ENCODE measurements at places on chromosomes 6 and 20. TPM values are rescaled to one million over a fixed set of nuclear protein-coding genes. Genes with fewer than 3 reads are reported as not detected.

GRCh38 chr6:124953808-124954207 is 8.4 kb upstream of the RNF217 start:
- H3K27me3 ChIP-seq, result no peaks in the 10 kb centered on the region
- H3K4me3 ChIP-seq, result no peak overlapping the region
- DNase-seq, result no peak
- peaks cover 15% of the 10 kb centered on the region for H3K4me1 ChIP-seq
- no peak overlapping the region for H3K27ac ChIP-seq

DNA sequence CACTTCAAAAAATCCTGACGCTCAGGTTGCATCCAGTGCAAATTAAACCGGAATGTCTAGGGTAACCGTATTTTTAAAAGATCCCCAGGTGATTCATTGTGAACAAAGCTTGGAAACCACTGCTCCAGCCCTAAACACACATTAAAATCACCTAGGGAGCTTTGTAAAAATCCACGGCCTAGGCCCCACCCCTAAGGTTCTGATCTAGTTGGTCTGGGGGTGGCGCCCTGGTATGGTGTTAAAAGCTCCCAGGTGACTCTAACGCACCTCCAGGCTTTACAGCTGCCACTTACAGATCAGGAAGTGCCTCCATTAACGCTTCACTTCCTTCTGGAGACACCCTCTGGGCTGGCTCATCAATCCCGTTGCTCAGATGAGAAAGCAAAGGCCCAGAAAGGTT is 92.2 kb downstream of the GRM4 start:
- H3K27me3 ChIP-seq, result peaks cover 33% of the 10 kb centered on the region
- no peak overlapping the region for H3K27ac ChIP-seq
- no peaks in the 10 kb centered on the region for H3K36me3 ChIP-seq
- DNase-seq, result no peak
- no peak overlapping the region for H3K4me3 ChIP-seq
- H3K4me1 ChIP-seq, result no peaks in the 10 kb centered on the region

DNA sequence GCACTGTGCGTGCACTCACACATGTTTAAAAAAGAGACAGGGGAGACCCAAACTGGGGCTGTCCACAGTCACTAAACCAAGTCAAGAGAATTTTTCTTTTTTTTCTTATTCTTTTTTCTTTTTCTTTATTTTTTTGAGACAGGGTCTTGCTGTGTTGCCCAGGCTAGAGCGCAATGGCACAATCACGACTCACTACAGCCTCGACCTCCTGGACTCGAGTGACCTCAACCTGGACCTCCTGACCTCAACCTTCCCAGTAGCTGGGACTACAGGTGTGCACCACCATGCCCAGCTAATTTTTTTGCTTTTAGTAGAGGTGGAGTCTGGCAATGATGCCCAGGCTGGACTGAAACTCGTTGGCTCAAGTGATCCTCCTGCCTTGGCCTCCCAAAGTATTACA is 89.4 kb upstream of the NFATC2 start:
- DNase-seq, result no peak
- H3K36me3 ChIP-seq, result no peaks in the 10 kb centered on the region
- H3K27me3 ChIP-seq, result no peaks in the 10 kb centered on the region
- peak overlapping the region; percentile 81 for H3K27ac ChIP-seq
- H3K4me1 ChIP-seq, result peaks cover 21% of the 10 kb centered on the region
- peak overlapping the region; percentile 59 for H3K4me3 ChIP-seq

The ZHX3 gene
- total RNA-seq, result 34.1 TPM

DNA sequence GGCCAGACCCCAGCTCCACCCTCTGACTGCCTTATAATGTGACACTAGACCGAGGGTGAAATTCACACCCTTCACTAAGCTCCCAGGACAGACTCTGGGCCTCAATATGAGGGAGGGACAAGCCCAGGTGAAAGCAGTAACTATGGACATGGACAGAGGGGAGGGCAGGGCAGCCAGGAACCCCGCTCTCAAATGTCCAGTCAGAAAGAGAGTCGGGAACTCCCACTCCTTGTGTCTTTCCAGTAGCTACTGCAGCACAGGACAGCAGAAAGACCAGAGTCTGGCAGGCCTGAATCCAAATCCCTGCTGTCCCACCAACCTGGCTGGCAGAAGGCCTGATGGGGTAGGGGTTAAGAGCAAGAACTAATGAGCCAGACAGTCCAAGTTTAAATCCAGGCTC is 6.4 kb downstream of the C20orf96 start:
- no peaks in the 10 kb centered on the region for H3K36me3 ChIP-seq
- DNase-seq, result no peak
- H3K27me3 ChIP-seq, result no peaks in the 10 kb centered on the region

GRCh38 chr6:11196511-11197174 is 35.8 kb downstream of the NEDD9 start:
- no peak for DNase-seq
- H3K27ac ChIP-seq, result no peak overlapping the region
- peaks cover 5% of the 10 kb centered on the region for H3K4me1 ChIP-seq
- no peak overlapping the region for H3K4me3 ChIP-seq

- DNase-seq, result no peak
- no peak overlapping the region for H3K27ac ChIP-seq
- H3K4me3 ChIP-seq, result no peak overlapping the region
Measured at GRCh38 chr6:63348836-63349235, 29.1 kb upstream of the LGSN start.

DNA sequence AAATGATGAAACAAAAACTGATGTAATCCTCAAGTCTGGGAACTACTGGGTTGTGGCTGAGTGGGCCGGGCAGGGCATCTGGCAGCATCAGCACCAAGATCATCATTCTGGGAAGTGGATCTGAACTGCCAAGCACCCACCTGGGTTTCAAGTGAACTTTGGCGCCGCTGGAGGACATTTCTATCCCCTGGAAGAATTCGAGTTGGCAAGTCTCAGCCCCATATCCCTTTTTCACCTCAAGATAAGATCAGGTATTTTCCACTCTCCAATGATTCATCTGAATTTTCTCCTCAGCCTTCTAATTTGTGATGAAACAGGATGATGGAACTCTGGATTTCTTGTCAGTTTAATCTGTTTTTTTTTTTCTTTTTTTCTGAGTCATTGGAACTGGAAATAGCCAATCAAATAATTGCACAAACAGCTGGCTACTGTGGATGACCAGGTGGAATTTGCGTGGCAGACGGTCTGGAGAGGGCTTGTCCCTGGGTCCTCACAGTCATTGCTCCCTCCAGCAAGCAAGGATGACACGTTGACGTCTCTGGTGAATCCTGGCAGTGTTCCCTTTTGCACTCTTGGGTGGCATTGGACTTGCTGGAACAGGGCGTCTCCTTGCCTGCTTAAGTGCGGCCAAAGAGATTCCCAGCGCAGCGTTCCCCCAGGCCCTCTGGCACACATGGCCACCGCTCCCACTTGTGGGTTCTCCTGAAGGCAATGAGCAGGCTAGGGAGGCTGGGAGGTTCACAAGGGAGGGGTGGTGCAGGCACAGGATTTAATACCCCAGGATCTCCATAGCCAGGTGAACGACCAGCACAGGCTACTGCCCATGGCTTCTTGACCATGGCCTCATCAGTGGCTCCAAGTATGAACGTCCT is 80.4 kb downstream of the DHX35 start:
- H3K27me3 ChIP-seq, result no peaks in the 10 kb centered on the region
- H3K4me1 ChIP-seq, result peaks cover 16% of the 10 kb centered on the region
- peak overlapping the region; percentile 17 for H3K4me3 ChIP-seq
- DNase-seq, result peak; percentile 81
- peaks cover 37% of the 10 kb centered on the region for H3K36me3 ChIP-seq

The SAMD3 gene
- total RNA-seq, result not detected

DNA sequence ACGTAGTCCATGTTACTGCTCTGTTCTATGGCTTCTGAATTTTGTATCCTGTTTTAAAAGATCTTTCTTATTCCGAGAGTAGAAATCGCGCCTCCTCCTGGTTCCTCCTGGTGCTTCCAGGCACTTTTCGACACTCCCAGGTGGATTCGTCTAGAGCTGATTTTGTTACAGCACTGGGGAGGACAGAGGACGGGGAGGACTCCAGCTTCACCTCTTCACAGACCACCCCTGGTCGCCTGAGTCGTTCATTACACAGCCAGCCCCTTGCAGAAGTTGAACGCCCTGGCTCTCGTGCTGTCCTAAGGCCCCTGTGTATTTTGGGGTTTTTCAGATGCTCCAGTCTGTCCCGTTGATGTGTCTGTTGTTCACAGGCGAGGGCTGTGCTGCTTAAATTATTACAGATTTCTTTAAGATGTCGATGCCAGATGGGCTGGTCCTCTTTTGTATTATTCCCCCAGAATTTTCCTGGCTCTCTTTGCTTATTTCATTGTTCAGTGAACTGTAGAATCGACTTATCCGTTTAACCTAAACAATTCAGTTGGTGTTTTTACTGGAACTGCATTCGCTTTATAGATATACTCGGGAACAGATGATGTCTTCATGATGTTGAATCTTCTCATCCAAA is 30.5 kb downstream of the COL20A1 start:
- peaks cover 22% of the 10 kb centered on the region for H3K27me3 ChIP-seq
- no peaks in the 10 kb centered on the region for H3K36me3 ChIP-seq
- no peak for DNase-seq
- H3K4me3 ChIP-seq, result no peak overlapping the region
- H3K4me1 ChIP-seq, result no peaks in the 10 kb centered on the region

DNA sequence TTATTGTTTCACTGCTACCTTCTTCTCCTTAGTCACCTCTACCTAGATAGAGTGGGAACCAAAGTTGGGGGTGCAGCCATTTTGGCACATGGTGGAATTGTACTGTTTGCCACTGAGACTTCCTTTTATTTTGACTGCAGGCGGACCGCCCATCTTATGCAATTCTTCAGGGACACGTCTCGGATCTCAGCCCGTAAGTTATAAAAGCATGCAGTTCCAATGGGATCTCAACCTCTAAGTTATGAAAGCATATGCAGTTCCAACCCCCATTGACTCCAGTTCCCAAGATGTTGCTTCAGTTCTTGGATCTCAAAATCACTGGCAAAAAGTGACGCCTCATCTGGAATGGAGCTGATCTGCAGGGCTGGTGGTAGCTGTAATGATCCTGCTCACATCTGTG is 41.2 kb upstream of the CDH4 start:
- no peaks in the 10 kb centered on the region for H3K36me3 ChIP-seq
- H3K4me3 ChIP-seq, result no peak overlapping the region
- no peaks in the 10 kb centered on the region for H3K4me1 ChIP-seq
- H3K27ac ChIP-seq, result no peak overlapping the region
- peaks cover 58% of the 10 kb centered on the region for H3K27me3 ChIP-seq

The PPP1R3G gene
- total RNA-seq, result 0.07 TPM

The SLC22A1 gene
- total RNA-seq, result 1.4 TPM

- H3K36me3 ChIP-seq, result peaks cover 4% of the 10 kb centered on the region
- no peak overlapping the region for H3K27ac ChIP-seq
- H3K27me3 ChIP-seq, result no peaks in the 10 kb centered on the region
- peak; percentile 65 for DNase-seq
- H3K4me3 ChIP-seq, result no peak overlapping the region
Measured at GRCh38 chr6:19413323-19413722, 423.8 kb upstream of the ID4 start.

The PCK1 gene
- not detected for total RNA-seq

The RSPH9 gene
- not detected for total RNA-seq

- DNase-seq, result peak; percentile 65
- H3K36me3 ChIP-seq, result peaks cover 11% of the 10 kb centered on the region
- peak overlapping the region; percentile 34 for H3K27ac ChIP-seq
- peaks cover 14% of the 10 kb centered on the region for H3K4me1 ChIP-seq
Measured at GRCh38 chr6:139037490-139037889, 8.9 kb downstream of the ABRACL start.

The UNC93A gene
- not detected for total RNA-seq

The RPP40 gene
- total RNA-seq, result 34.8 TPM

DNA sequence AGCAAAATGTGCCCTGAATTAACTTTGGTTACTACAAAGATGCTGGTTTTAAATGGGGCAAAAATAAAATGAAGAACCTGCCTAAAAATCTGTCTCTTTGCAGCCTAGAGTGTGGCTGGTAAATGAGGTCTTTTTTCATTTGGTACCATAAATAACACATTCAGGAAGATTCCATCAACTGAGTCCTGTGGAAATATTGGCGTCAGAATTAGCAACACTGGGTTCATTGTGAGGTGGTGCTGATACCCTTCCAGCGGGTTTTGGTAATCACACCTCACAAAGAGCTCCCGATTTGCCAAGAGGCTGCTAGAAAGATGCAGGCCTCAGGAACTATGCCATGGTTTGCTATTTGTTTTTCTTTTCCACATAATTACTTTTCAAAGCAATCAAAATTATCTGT is 55.3 kb downstream of the FAM50B start:
- no peaks in the 10 kb centered on the region for H3K27me3 ChIP-seq
- no peaks in the 10 kb centered on the region for H3K36me3 ChIP-seq
- DNase-seq, result no peak
- no peak overlapping the region for H3K4me3 ChIP-seq
- peaks cover 17% of the 10 kb centered on the region for H3K4me1 ChIP-seq

The ZSCAN9 gene
- total RNA-seq, result 13.7 TPM

DNA sequence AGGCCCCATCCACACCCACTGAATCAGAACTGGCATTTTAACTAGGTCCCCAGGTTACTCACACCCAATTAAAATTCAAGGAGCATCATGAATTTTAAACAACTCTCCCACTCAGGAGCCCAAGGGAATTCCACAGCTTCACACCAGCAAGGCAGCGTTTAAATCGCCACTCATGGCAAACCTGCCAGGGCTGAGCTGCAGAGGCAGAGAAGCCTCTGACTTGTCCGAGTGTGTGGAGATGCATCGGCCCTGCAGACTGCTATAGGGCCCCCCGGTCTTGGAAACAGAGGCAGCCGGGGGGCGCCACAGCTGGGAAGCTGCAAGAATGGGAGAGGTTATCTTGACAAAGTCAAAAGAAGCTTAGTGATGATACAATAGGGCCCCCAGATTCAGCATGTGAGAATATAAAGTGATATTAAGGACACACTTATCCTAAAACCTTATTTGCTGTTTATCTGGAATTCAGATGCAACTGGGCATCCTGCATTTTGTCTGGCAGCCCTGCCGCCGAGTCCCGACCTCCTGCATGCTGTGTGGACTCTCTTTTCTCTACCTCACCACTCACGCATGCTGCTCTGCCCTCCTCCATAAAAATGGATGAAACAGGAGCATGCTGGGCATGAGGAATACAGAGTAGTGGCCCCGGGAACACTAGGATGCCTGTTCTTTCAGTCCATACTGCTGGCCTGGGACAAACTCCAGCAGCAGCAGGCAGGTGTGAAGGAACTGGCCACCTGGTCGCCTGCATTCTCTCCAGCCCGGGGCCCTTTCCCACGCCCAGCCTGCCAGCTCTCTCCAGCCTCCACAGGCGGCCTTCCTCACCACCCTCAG is 126.1 kb downstream of the PXDC1 start:
- H3K4me3 ChIP-seq, result no peak overlapping the region
- H3K27ac ChIP-seq, result no peak overlapping the region
- no peaks in the 10 kb centered on the region for H3K4me1 ChIP-seq
- no peaks in the 10 kb centered on the region for H3K27me3 ChIP-seq

The POLR1C gene
- 63.6 TPM for total RNA-seq
